ENCODE measurements at places on chromosomes 16 and 17.
A peak's percentile ranks its signal among the peaks of the same experiment; 100 is the strongest.

DNA sequence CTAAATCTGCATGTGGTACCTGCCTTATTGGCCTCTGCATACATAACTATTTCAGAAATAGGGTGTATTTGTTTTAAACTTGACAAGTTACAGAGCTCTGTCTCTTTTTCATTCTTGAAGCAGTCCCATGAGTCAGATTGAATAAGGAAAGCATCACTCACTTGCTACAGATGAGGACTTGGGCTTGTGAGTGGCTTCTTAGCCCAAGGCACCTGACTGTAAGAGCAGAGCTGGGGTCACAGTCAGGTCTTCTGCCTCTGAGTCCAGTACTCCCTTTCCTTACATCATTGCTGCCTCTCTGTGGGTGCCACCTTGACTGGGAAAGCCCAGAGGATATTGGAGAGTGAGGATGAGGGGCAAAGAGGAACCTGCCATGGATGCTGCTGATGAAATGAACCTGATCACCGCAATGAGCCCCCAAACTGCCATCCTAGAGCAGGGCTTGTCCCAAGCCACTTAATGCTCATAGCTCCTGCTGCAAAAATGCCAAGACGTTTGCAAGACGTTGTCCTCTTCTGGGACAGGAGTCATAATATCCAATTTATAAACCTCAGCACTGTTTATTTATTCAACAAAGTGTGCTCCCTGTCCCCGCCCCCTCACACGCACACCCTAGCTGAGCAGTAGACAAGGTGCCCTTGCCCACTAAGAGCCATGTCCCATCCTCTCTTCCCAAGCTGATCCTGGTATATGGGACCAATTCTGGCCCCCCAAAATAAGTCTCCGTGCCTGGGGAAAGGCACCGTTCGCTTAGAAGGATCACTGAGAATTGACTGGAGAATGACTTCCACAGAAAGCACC is 74.1 kb downstream of the CCDC182 start:
- no peak for DNase-seq

- DNase-seq: peak; percentile 50
Measured at GRCh38 chr16:12089492-12090150, 113.1 kb downstream of the SNX29 start.

- DNase-seq: no peak
Measured at GRCh38 chr17:82892899-82893565, 53.2 kb upstream of the ZNF750 start.

GRCh38 chr16:82935766-82936165 is 309.0 kb downstream of the CDH13 start:
- no peak for DNase-seq

DNA sequence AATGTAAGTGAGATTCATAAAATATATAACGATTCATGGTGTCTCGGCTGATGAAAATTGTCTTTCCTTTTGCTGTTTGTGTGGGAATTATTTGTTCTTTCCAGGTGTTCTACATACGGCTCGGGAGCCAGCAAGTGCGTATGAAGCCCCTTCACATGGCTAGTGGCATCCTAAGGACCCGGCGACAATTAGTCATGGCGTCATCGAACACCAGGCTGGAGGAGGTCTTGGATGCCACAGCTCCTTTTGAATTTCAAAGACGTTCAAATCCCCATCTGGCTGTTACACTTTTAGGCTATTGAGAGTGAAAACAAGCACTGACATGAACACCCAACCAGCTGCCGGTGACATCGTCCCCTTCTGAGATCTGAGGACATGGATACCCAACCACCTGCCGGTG is 397.7 kb upstream of the TNRC6C start:
- DNase-seq: no peak

GRCh38 chr16:74024953-74025352 is 271.7 kb upstream of the PSMD7 start:
- no peak for DNase-seq

- no peak for DNase-seq
Measured at GRCh38 chr16:74747-75334, 2.4 kb upstream of the RHBDF1 start.

- DNase-seq: peak; percentile 93
Measured at GRCh38 chr17:14330492-14330962, 29.6 kb downstream of the HS3ST3B1 start.

DNA sequence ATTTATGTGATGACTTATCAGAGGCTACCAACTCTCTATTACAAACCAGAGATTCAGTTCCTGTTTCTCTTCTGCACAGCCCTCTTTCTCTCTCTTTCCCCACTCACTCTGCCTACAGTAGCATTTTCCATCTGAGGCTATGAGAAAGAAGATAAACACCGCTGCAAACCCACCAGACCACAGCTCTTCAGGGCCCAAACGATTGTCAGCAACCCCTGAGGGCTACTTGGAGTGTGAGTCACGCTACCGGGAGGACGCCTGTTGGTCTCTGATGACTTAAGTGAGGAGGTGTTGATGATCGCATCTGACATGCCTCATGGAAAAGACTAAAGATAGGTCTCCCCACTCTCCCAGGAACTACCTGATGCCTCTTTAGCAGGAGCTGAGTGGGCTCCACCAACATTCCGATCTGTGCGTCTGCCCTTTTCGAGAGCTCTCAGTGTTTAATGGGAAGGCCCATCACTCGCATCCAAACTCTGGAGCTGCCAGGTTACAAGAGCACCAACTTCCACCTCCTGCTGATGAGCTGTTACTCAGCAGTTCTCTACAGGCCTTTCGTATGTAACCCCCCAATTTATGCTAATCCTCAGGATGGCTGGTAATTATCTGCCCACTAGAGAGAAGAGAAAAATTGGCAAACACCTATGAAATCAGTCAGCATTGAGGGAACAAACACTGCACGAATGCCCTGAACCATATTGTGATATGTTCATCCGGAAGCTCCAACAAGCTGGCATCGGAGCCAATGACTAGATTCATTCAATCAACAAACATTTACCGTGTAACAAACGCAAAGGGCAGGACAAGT is 9.2 kb downstream of the GRIN2A start:
- DNase-seq: no peak

GRCh38 chr17:2954898-2955445 is 108.4 kb downstream of the OR1D5 start:
- peak; percentile 91 for DNase-seq

DNA sequence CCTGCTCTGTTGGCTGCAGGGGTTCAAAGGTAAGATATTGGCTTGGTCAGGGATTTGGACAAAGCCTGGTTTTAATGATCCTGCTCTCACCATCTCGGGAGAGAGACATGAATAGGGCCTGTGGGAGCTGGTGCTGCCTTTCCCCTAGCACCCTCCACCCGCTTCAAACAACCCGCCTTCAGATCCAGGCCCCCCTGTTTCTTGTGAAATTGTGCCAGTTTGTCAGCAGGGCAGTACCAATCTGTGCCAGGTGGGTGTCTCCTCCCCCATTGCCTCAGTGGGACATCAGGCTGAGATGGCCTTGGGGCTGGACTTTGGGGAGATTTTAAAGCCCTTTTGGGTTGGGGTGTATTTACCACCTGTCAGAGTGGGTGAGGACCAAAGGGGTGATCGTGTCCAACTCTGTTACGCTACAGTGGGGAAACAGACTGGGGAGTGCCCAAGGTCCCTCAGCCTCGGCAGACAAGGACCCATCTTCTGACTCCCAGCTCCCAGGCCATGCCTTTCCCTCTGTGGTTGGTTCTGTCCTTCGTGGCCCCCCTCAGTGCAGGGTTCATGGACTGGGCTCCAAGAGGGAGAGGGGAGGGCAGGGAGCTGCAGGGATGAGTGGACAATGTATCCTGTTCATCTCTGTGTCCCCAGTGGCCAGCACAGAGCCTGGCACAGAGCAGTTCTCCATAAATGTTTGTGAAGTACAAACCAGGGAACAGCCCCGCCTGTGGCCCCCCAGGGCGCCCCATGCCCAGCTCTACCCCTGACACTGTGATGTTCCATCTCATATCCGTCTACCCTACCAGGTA is 3.3 kb downstream of the ARHGAP23 start:
- DNase-seq: no peak

DNA sequence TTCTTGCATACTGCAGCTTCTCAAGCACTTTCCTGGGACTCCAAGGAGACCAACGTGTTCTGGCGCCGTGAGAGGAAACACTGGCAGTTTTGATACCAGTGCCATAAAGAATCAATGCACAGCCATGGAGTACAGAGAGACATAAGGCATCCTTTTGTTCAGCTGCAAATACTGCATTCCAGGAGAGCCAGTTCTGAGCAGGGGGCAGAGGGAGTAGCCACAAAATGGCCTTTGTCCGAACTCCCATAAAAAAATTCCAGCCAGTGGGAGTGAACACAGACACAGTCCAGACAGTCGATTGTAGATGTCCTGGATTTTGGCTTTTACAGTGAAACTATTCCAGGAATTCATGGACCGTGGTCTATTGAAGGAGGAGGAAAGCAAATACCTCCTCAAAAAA is 36.2 kb upstream of the TEKT3 start:
- peak; percentile 89 for DNase-seq

- DNase-seq: peak; percentile 99
Measured at GRCh38 chr17:51056813-51057510, 63.7 kb downstream of the SPAG9 start.

DNA sequence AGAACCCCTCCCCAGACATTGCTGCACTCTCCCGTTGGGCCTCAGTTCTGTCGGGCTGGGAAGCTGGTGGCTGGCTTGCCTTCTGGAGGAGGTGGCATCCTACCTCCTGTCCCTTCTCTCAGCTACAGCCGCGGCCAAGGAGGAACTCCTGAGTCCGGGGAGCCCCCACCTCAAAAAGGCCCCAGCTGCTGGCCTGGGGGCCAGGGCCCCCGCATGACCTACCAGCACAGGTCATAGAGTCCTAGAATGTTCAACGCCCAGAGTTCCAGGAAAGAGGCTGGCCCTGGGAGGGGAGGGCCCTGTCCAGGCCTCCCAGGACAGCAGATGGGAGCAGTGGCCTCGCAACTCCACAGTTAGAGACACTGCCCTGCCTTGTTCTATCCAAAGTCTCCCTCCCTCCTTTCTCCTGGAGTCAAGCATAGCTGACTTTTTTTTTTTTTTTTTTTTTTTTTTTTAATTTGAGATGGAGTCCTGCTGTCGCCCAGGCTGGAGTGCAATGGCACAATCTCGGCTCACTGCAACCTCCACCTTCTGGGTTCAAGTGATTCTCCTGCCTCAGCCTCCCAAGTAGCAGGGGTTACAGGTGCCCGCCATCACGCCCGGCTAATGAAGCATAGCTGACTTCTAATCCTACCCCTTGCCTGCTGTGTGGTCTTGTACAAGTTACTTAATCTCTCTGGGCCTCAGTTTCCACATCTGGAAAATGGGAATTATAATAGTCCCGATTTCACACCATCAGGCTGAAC is 7.1 kb downstream of the CARHSP1 start:
- DNase-seq: no peak
